NT2/D1 (cell line): ENCODE measurements at places on chromosomes 12 and 14.

DNA sequence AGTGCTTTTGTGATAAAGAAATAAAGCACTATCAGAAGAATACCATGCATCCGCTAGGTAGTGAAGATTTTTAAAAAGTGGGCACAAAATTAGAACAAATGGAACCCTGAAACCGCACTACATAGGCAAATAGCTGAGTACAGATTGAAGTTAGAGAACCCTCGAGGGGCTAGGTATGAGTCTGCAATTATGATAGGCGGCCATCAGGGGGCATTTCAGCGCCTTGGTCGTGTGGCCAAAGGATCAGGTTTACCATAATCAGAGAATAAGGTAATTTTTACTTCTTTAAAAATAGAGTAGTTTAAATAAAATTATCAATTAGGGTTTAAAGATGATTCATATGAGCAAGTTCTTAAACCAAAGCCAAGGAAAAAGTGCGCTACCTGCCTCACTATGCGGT lies 129.8 kb downstream of the TMX1 start:
- DNase-seq: peak; percentile 20

- DNase-seq: no peak
Observed at GRCh38 chr14:78921856-78922255, 751.7 kb downstream of the NRXN3 start.

DNA sequence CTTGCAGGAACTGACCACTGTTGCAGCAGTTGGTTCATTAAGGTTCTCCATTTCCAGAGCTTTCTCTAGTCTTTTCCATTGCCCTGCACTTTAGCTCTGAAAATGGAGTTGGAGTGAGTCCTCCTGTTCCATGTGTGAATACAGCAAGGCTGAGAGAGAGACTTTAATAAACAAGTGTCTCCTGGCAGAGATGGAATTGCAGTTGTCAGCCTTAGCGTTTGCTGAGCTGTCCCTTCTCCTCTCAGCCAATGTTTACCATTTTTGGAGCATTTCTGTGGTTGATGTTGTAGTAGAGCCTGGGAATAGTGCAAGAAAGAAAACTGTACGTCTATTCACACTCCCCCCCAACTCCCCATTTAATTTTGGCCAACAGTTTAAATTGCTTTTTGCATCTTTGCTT lies 7.5 kb upstream of the MANSC4 start:
- no peak for DNase-seq

- DNase-seq: no peak
Observed at GRCh38 chr14:89903340-89903952, 51.1 kb downstream of the EFCAB11 start.

- DNase-seq: no peak
Observed at GRCh38 chr12:20213723-20214625, 154.4 kb upstream of the PDE3A start.

- DNase-seq: peak; percentile 48
Observed at GRCh38 chr12:122356192-122356635, 66.3 kb downstream of the CLIP1 start.

DNA sequence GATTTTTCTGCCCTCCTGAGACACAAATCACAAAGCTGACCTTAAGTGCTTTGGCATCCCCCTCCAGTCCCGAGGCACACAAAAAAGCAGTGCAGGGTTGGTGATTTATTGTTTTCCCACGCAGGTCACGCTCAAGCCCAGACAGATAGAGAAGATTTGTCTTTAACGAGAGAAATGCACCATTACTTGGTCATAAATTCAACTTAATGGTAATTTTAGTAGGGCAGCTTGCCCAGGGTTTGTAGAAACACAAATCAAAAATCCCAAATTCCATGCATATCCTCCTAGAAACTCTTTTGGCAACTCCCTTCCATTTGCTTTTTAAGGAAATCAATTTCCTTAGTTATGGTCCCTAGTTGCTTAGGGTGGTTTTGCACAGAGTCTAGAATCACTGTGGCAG lies 132.6 kb downstream of the IGF1 start:
- no peak for DNase-seq

GRCh38 chr12:115500872-115501271 lies 776.6 kb downstream of the MED13L start:
- DNase-seq: no peak

DNA sequence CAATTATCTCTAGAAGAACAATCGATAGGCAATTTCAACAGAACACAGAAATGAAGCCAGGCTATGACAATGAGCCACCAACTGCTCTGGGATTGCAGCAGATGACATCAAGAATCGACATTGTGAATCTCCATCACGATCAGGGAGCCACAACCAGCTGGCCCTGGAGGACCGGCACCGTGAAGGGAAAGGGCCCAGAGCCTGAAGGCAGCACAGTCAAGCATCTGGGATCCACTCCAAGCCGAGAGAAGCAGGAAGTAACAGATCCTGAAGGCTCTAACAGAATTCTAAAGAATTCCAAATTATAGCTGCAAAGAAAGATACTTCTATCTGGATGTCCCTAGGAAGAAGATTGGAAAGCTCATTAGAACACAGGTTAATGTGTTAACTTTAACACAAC lies 61.0 kb downstream of the LRRC74A start:
- no peak for DNase-seq

DNA sequence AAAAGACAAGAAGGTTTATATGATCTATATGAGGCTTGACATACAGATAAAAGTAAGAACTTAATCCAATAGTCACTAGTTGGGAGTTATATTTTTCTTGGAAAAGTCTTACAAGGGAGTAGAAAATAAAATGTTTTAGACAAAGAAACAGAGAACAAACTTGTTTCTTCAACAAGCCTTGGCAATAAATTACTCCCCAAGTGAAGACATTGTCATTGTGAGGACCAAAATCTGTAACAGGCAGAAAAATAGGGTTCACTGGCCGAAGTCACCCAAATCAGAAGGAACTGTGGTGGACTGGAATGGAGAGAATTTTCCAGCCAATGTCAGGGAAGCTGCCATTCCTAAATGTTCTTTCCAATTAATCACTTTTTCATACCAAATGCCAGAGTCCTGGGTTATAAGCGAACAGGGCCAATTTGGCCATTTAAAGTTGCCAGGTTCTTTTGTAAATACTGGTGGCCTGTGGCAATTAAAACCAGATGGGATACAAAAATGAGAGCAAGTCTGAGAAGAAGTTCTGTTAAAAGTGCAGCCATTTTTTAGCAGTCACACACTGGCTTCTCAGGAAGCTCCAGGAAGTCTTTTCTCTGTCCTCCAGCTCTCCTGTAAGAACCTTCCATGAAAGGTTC lies 117.3 kb upstream of the OVCH1 start:
- DNase-seq: no peak

DNA sequence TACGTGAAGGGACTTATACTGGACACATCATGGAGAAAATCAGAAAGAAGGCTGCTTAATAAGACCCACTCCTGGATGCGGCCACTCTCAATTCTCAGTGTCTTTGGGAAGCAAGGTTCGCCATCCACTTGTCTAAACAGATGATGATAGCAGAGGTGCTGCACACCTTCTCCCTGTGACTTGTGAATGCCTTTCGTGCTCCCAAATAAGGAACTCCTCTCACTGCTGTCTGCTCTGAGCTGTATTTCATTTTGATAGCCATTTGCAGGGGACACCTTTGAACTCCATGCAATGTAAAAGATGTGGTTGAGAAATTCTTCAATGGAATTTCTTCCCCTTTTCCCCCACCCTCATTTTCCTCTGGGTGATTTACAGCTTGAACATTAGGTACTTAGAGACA lies 11.6 kb downstream of the RMST start:
- no peak for DNase-seq

DNA sequence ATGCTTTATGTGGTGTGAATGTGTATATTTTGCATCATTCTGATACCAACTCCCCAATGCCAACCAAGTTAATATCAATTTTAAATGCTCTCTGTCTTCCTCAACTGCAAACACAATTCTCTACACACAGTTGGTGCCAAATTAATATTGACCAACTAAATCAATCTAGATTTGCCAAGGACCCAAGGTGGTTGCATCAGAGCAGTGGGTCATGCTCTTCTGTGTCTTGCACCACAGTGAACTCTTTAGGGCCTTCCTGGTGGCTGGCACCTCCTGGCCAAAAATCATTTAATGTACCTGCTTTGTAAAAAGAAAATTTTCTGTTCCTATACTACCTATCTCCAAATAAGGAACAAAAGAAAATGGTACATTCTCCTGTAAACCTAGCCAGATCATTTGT lies 14.1 kb downstream of the COQ10A start:
- no peak for DNase-seq

- no peak for DNase-seq
Observed at GRCh38 chr12:47111392-47111778, 31.6 kb upstream of the AMIGO2 start.

GRCh38 chr12:40192704-40193255 lies 32.0 kb upstream of the LRRK2 start:
- DNase-seq: no peak

GRCh38 chr14:50741567-50741966 lies 73.5 kb upstream of the SAV1 start:
- DNase-seq: no peak

DNA sequence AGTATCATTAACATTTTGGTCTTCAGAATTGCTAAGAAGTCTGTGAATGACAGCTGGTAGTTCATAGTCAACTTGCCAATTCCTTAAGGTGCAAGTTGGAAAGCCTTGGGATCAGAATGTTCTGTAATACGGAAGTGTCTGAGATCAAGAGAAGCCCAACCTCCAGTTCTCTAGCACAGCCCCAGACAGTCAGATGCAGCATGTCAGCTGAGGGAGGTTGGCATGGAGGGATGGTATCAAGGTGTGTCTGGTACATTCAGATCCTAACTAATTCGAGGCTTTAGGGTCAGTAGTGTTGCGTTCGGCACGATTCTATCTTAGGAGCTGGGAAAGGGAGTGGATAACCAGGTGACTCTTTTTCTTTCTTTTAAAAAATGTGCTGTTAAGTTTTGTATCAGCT lies 38.3 kb downstream of the FNTB start:
- DNase-seq: no peak

DNA sequence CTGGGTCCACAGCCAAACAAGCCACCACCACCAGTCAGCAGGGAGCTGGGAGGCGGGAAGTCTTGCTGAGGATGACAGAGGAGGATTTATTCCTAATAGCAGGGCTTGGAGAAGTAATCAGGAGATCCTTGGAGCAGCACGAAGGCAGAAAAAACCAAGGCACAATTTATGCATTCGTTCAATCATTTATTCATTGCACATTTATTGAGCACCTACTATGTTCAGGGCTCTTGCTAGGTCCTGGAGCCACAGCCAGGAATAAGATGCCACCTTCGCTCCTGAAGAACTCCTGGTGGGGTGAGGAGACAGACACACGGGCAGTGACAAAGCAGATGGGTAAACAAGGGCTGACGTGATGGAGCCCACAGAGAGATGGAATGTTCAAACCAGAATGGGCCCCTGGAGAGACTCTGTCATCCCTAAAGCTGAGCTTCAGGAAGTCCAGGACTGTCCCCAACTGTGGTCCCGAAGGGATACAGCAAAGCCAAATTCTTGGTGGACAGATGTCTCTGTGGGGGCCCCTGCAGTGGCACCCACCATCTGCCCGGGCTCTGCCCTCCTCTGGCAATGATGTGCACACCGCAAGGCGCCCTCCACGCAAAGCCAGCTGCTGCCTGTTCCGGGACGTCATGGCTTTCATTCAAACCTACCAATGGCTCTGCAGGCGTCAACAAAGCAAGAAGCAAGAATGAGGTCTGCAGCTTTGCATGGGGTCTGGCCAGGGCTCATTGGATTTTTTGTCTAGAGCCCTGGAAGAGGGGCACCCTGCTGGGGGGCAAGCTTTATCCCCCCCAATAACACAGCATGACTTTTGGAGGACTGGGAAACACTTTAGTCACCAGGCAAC lies 3.0 kb upstream of the TESC start:
- no peak for DNase-seq

DNA sequence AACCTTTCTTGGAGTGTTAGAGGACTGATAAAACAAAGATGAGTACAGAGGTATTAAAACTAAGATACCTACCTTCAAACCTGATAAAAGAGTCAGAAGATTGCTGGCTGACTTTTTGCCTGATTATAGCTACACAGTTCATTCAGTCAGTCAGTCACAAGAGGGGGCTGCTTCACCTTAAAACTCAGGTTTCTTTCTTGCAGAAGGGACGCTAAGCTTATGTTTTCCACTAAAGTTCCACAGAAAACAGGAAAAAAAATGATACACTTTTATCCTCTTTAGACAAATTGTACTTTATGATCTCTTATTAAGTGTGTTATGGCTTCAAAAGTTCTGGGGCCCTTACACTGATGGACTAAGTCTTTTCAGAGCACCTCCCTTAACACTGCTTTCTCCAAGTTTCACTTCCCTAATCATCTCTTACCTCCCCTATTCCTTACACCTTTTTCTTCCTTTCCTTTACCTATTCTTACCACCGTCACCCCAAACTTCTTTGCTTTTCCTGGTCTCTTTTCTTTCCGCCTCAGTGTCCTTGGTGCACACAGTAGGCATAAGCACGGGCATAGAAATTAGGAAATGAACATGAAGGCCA lies 448.7 kb upstream of the OR4E1 start:
- DNase-seq: no peak

- DNase-seq: no peak
Observed at GRCh38 chr12:26938701-26939062, 412 bp downstream of the FGFR1OP2 start.

- DNase-seq: peak; percentile 60
Observed at GRCh38 chr12:130026608-130027176, 122.9 kb upstream of the TMEM132D start.

DNA sequence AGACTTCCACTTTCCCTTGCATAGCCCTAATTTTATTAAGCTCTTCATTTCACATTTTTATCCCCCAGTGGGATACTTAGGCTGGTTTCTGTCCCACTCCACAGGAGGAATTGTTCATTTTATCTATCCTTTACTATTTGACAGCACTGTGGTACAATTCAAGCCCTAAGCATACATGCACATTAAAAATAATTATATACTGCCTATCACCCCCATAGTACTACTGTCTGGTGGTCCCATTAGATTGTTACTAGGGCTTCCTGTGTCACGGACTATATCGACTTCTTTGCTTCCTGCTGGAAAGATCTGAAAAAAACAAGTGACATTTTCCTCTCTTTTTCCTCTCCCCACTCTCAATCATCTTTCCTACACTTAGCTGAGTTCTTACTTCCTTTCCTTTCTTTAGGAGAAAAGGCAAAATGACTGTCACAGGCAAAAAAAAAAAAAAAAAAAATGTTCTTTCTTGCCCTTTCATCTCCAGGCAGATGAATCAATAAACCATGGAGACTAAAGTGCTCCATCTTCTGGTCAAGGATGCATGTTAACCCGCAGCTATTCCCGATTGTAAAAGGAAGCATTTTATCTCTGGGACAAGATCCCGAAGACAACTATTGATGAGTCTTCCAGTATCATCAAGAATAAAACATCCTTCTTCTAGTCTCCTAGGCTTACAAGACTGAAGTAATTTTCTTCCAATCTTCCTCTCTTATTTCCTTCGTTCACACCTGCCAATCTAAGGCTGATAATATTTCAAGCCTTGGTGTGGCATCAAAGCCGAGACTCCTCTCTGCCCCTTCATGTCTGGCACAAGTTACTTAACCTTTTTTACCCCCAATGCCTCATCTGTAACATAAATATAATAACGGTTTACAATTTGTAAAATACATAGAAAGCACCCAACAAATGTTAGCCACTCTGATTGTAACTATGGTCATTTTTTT lies 94.4 kb upstream of the PLEKHG7 start:
- peak; percentile 15 for DNase-seq

- no peak for DNase-seq
Observed at GRCh38 chr14:93714605-93715004, 73.7 kb downstream of the PRIMA1 start.
